ENCODE measurements at places on chromosomes 11 and 22. TPM values are rescaled to one million over a fixed set of nuclear protein-coding genes. Genes with fewer than 3 reads are reported as not detected.

- no peak for DNase-seq
These were observed 896.9 kb downstream of the KCNA4 start for GRCh38 chr11:29119707-29120618.

DNA sequence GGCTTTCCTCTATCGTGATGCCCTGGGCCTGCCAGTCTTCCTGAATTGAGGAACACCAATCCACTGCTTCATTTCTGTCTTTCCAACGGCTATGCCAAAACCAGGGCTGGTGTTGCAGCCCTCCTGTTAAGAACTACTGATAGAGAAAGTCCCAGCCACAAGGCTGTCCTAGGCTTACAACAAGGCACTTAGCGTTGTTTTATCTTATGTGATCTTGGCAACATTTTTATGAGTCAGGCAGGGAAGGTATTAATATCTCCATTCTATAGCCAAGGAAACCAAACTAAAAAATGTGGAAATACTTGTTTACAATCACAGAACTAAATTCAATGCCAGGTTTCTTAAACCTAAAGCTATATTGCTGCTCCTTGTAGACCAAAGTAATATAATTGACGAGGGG, 89.9 kb upstream of the AMOTL1 start:
- DNase-seq, result no peak

- no peak for DNase-seq
These were observed 22.8 kb upstream of the PPARA start for GRCh38 chr22:46127556-46127955.

GRCh38 chr11:88164806-88165585, 10.2 kb downstream of the RAB38 start:
- no peak for DNase-seq

GRCh38 chr22:20315337-20316216, 4.3 kb downstream of the DGCR6L start:
- no peak for DNase-seq

DNA sequence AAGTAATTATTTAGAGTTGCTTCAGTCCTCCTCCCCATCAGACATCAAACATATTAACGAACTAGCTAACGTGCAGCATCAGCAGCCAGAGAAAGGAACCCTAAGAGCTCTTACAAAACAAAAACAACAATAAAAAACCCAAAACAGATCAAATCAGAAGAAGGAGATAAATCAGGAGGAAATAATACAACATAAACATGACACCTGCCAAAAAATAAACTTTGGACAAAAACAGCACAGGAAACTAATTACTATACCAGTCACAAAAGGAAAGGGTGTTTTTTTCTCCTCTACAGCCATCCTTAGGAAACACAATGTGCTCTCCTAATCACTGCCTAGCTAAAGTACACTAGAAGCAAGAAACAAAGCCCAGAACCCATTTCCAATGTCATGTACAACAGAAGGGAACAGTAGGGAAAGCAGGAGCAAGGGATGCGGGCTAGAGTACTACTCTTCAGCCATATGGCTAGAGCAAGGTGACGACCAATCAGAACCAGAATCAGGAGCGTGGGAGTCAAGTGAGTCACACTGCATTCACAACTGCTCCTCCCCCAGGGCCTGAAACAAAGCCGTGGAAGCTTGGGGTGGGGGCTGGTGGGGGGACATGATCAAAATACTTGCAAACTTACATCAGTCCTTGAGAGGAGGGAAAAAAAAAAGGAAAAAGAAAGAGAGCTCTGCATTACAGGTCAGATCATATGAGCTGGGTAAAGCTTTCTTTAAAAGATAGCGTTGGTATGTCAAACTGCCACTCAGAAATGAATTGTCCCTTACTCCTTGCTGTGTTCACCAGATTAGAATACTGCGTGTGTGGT, 60.4 kb downstream of the LARGE2 start:
- DNase-seq, result peak; percentile 18

DNA sequence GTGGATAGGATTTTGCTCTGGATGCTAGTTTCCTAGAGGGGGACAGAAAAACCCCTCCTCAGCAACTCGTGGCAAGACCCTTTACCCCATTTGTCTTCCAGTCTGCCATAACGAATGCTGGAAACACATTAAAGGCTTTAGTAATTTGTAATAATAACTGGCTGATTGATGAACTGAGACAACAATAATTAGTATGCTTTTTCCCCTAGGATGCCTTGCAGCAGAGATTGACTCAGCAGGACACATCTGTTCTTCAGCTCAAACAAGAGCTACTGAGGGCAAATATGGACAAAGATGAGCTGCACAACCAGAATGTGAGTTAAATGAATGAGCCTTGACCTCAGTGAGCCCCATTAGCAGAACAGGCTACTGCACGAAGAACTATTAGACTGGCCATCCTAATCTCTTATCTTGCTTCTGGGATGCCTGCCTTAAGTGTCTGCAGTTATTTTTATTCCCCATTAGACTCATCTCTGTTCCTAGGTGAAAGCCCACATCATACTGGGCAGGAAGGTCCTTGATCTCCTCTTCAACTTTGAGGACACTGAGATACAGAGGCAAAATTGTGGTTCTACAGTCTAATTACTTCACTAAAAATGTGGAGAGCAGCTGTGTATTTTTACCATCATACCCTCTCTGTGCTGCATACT, 32.9 kb upstream of the DLAT start:
- no peak for DNase-seq

Gene CHADL
- 0.29 TPM for total RNA-seq

Gene MMP7
- not detected for total RNA-seq

Gene LDLRAD3
- total RNA-seq, result 0.82 TPM

GRCh38 chr11:80282643-80283042, 841.8 kb upstream of the TENM4 start:
- no peak for DNase-seq

- DNase-seq, result no peak
These were observed 54.2 kb downstream of the TEAD1 start for GRCh38 chr11:12728417-12728816.

Gene GRM5
- total RNA-seq, result not detected

GRCh38 chr22:43186272-43187170, at the start of gene TTLL12:
Gene TTLL12, minus strand, starts transcription at chr22:43187134. Its CDS starts 65 bp downstream, at chr22:43187069.
- DNase-seq, result peak; percentile 70

Gene KCNQ1
- 12.2 TPM for total RNA-seq

Gene EED
- 104 TPM for total RNA-seq

DNA sequence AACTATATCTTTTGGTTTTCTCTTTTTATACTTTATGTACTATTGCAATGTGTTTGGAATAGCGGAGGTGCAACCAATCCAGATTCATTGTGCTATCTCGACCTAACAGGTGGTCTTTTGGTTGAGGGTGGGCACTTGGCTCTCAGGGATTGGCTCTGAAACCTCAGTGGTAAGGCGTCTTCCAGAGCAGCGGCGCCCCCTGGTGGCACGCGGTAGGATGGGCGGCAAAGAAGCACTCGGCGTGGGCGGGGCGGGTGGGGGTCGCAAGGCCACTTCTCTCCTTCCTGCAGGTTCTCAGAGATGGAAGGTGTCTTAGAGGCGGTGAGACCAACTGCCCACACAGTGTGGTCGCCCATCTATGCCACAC, 19.2 kb upstream of the PLET1 start:
- peak; percentile 82 for DNase-seq

DNA sequence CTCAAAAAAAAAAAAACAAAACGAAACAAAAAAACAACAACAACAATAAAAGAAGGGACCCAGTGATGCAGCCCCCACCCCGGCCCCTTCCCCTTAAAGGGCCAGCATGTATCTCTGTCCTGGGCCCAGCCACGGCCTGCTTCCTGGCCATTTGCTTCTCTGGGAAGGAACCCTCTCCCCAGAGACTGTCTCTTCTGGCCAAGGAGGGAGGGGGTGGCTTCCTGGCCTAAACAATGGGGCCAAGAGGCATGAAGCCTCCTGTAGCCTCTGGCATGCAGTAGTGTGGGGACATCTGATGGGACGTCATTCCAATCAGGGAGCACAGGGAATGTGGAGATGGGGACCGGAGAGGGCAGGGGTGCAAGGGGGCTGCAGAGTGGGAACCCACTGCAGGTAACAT, 25.5 kb upstream of the PDGFB start:
- DNase-seq, result no peak

- no peak for DNase-seq
These were observed 212.5 kb downstream of the TBC1D22A start for GRCh38 chr22:46974631-46975585.

DNA sequence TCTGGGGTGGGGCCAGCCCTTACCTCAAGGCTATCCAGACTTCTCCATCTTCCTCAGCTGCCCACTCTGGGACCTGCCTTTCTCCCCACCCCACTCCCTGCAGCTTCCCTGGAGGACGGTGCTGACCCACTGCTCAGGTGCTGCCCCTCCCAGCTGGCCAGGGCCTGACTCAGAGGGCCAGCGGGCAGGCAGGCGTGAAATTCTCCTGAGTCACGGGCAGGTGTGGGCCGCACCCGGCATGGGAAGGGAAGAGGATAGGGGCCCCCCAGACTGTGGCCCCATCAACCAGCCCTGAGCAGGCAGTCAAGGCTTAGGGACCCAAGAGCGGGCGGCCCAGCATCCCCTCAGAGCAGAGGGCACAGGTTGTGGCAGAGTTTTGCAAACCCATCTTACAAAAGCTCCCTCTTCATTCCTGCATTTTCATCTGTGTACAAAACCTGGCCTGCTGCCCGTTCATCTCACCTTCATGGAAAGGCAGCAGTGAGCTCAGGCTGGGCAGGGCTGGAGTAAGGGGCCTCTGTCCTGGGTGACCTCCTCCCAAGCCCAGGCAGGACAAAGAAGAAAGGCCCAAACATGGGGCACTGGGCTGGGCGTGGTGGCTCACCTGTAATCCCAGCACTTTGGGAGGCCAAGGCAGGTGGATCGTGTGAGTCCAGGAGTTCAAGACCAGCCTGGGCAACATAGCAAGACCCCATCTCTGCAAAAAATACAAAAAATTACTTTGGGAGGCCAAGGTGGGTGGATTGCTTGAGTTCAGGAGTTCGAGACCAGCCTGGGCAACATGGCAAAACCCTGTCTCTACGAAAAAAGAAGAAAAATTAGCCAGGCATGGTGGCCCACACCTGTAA, 6.1 kb downstream of the RHOD start:
- no peak for DNase-seq

DNA sequence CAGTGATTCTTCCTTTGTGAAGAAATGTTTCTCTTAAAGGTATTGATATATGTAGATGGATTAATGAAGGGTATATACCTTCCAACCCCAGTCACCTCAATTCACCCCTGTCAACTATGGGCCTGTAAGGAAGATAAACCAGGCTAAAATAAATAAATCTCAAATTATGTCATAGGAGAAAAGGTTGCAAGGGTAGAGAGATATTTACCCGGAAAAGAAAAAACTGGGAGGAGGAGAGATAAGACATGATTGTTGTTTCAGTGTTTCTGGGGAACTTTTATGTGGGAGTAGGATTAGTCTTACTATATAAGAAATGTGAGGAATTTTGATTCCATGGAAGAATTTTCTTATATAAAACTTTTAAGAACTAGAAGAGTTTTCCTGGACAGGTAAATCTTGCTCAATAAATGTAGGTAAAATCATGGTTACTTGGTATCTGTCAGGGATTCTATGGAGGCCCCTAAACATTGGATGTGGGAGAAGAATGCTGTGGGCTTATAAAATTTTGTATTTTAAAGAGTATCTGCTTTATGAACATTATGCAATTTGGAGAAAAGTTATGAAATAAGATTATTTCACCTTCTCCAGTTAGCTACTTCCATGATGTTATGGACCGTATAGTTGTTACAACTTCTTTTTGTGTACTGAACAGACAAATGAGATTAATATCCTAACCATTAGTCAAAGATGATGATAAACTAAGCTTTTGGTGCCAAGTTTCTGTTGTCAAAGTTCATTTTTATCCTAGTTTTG, 6.4 kb downstream of the YAP1 start:
- no peak for DNase-seq

DNA sequence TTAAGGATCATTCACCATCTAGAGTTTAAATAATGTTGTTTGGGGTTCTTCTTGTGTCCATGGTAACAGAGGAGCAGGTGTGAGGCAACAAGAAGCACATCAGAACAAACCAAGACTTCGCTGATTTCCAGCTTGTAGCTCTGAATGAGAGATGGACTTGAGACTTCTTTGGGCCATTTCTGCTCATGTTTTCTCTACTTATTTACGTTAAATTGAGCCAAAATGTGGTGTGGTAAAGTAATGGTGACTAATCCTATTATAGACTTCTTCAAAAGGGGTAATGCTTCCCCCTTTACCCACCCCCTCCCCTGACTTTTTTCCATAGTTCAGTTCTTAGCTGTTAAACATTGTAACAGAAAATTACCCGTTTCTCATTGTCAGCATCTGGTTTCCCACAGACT, 65.2 kb downstream of the CSTPP1 start:
- no peak for DNase-seq

GRCh38 chr22:48800886-48801607, 1026.6 kb downstream of the BRD1 start:
- peak; percentile 20 for DNase-seq

DNA sequence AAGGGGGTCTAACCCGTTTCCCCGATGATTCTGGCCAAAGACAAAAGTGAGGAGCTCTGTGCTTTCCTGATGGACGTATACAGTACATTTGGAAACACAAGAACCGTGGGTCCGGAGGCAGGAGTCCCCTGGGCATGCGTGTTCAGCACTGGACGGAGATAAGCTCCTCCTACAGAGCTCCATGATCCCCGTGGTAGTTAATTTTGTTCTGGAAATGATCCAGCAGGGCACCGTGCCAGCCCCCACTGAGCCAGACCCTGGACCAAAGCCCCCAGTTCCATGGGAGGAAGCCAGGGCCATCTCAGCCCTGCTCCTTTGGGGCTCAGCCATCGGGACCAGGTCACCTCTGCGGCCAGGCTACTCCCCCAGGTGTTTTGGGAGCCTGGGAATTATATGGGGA, 83.3 kb downstream of the TRMU start:
- no peak for DNase-seq

Gene MB
- 0.47 TPM for total RNA-seq

- DNase-seq, result no peak
These were observed 9.3 kb upstream of the NUP50 start for GRCh38 chr22:45154383-45154782.

DNA sequence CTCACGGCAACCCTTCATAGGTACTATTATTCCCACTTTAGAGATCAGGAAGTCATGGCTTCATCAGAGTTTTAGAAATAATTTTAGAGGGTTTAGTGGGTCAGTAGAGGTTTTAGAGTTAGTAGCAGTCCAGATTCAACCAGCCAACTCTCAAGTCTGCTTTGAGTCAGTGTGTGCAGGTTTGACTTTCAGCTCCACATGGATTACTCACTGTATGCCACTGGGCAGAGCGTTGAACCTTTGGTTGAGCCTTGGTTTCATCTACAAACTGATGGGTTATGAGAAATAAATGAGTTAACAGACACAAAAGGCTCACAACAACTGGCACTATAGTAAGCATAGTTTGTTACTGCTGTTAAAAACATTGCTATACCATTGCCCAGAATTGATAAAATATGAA, 19.0 kb upstream of the TP53AIP1 start:
- DNase-seq, result no peak

Measured in activated naive CD4-positive, alpha-beta T cell treated with anti-CD3 and anti-CD28 coated beads, Interleukin-2, amount 50 U/mL, for 72 hours (primary cell).